ENCODE measurements at places on chromosomes 2 and 18. TPM values are rescaled to one million over a fixed set of nuclear protein-coding genes. Genes with fewer than 3 reads are reported as not detected.
A peak's percentile ranks its signal among the peaks of the same experiment; 100 is the strongest.

FIGN gene
- not detected for total RNA-seq

LYPD6B gene
- 3.1 TPM for total RNA-seq

AMER3 gene
- total RNA-seq: not detected

PARD3B gene
- total RNA-seq: 3.9 TPM

PHOSPHO2 gene
- 4.4 TPM for total RNA-seq

DNA sequence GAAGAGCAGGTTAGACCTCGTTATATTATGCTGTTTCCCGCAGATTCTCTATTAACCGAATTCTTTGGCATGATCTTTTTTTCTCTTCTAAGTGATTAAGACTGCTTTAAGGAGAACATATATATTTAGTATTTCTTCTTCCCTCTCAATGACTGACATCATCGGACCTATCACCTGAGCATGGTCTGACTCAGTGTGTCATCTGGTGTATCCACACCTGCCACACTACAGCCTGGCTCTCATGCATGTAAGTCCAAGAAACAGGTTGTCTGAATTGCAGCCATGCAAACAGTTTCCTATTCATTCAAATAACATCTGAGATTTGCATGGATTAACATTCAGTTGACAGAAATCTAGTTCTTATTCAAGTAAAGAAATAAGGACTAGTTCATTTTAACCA lies 55.1 kb upstream of the CWC22 start:
- no peak for DNase-seq

GRCh38 chr2:230326453-230327417 lies at the start of gene SP140L:
SP140L (plus strand) TSS chr2:230327193; CDS start chr2:230327270, 77 bp downstream.
- peak; percentile 81 for DNase-seq

- no peak for DNase-seq
Observed at GRCh38 chr2:173150087-173150486, 74.4 kb downstream of the MAP3K20 start.

GRCh38 chr2:176619504-176619903 lies 350.3 kb downstream of the MTX2 start:
- DNase-seq: no peak

GRCh38 chr2:109679626-109680025 lies 65.5 kb downstream of the SOWAHC start:
- DNase-seq: peak; percentile 33

- DNase-seq: no peak
Observed at GRCh38 chr2:157692768-157693167, 64.1 kb upstream of the ACVR1C start.

DNA sequence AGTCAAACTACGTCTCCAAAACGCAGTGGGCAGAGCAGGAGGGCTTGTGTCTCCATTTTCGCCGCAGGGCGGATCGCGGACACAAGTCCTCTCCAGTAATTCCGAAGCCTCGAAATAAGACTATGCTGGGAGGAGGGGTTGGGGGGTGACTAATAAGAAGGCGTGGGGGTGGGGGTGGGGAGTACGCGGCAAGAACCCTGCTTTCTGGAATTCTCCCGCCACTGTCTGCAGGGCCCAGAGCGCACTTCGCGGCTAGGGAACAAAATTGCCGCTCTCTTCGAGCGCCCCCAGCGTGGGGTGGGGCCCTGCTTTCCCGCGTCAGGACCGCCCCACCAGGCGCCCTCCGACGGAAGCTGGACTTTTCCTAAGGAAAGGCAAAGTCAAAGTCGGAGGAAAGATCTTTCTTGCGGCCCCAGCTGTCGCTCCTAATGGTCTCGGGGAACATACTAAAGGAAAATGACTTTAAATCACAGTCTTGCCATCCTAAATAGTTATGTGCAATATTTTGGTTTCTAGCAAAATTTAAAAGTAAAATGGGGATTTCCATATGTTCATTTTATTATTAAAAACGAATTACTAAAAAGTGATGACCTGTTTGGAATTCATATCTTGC lies 11.9 kb downstream of the NR4A2 start:
- no peak for DNase-seq

Measured in HT-29 (cell line).